ENCODE measurements at places on chromosomes 2 and 18.

- DNase-seq, result no peak
These were observed 56.9 kb downstream of the SMAD7 start for GRCh38 chr18:48893608-48894600.

DNA sequence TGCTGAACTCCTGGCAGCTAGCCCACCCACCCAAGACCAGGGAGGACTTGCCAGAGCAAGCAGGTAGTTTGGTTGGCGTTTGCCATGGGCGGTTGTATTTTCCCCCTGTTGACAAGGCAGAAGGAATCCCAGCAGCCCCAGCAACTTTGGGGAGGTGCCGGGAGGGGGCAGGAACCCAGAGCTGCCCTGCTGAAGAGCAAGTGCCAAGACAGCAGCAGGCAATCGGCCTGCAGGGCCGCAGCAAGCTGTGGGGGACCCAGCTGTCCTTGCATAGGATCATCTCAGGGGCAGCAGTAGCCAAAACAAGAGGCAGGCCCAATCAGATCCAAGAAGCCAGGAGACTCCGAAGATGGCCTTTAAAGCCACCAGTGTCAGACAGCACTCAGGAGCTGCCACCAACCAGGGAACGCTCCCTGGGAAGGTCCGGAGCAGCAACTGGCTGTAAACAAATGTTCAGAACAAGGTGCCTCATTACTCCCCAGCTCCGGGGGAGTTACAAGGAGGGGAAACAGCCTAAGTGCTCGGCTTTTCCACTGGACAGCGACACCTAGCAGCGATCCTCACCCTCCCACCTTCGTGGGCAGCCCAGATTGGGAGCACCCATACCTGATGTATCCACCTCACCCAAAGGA is 2.1 kb downstream of the ST8SIA5 start:
- DNase-seq, result peak; percentile 81

DNA sequence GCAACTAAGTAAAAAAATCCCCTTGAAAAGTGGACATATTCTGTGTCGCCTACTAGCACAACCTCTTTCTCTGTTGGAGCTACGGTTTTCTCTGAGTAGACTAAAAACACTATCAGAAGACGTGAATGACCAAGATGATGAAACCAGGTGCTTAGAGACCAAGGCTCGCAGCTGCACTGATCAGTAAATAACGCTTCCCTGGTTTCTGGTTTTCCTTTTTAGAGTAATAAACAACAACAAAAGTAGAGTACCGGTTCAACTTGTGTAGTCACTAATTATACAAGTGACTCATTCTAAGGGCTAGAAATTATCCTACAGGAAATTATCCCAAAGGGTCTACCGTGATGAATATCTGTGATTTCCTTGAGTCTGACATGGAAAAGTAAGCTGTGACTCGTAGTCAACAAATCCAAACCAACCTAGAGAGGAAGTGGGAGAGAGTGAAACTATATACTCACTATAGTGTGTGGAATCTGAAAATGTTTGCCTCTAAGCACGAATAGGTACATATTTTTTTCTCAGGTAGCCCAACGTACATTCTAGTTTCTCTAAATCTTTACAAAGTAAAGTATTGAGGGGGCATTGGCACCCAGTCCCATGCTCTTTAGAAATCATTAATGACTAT is 17.8 kb downstream of the RASGRP3 start:
- DNase-seq, result no peak

- no peak for DNase-seq
These were observed 2.7 kb downstream of the IGFBP2 start for GRCh38 chr2:216635701-216636550.

DNA sequence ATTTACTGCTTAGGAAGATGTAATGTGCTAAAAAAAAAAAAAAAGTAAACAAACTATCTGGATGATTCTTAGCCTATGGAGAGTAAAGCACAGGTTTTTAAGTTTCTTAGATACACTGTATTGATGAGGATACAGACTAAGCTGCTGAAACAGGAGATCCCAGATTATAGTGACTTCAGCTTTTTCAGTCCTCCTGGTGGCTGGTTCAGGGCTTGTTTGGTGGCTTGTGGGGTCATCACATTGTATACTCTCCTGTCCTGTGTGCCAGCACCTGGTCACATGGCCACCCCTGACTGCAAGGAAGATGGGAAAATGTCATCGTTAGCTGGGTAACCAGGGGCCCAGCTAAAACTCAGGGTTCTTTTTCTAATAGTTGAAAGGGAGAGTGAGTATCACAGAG is 31.4 kb downstream of the RAB31 start:
- DNase-seq, result no peak

GRCh38 chr18:32383050-32383819 is 87.4 kb downstream of the GAREM1 start:
- no peak for DNase-seq

DNA sequence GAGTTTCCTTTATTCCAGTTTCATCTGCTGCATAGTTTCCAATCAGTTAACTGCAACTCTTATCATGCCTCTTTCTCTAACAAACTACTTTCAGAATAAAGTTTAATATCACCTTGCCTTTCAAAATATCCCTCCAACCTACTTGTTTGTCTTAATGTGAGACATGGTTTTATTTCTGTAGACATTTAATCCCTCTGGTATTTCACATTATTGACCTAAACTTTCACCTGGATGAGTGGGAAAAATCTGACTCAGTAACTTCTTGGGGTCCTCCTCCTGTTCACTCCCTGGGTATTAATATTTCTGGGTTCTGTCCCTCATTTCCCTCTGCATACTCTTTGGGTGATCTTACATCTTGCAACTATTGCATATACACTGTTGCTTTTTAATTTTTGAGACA is 27.9 kb downstream of the MSH6 start:
- no peak for DNase-seq

DNA sequence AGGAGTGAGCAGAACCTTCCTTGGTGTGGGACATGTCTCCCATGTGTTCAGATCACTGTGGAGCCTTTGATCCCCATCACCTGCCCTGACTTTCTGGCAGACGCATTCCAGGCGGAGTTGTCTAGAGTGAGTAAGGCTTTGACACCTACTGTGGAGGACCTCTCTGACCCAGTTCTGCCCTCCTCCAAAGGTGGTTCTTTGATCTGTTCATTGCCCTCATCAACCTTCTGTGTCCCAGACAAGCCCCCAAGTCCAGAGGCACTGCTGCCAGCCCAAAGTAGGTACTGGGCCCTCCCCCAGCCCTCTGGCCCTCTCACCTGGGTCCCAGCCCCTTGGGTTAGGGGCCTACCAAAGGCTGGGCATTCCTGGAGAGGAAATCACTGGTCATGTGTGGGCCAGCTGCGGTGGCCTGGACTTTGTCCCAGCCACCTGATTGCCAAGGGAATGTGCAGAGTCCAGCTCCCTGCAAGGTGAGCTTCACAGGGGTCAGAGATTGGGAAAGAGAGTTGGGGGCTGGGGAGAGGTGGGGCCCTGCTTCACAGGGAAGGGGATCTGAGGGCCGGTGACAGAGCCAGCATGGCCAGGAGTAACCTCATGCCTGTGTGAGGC is 12.1 kb upstream of the FAHD2A start:
- no peak for DNase-seq

DNA sequence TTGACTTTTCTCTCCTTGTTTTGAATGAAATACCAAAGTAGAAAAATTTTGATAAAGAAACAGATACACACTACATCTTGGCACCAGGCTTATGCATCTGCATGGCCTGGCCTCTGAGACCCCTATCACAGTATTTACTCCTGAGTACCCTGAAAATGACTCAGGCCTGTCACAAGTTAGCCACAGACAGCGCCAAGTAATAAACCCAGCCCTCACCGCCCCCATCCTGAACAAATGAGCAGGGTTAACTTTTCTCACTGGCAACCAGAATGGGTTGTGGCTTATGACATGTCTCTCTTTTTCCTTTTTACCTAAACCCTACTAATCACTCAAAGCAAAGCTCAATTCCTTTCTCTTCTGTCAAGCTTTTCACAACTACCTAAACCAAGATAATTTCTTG is 35.3 kb downstream of the SPRED2 start:
- no peak for DNase-seq

- DNase-seq, result no peak
These were observed 19.1 kb downstream of the KCNE4 start for GRCh38 chr2:223071139-223071538.
